ENCODE measurements at places on chromosomes 5 and 9. TPM values are rescaled to one million over a fixed set of nuclear protein-coding genes. Genes with fewer than 3 reads are reported as not detected.

The IFNA17 gene
- not detected for total RNA-seq

GRCh38 chr9:129580211-129580915 lies 40.5 kb downstream of the C9orf50 start:
- DNase-seq: no peak

GRCh38 chr5:132422720-132423437 lies 53.4 kb downstream of the SLC22A5 start:
- DNase-seq: peak; percentile 79

GRCh38 chr5:172007175-172008110 lies 1.0 kb upstream of the FBXW11 start:
- no peak for DNase-seq

GRCh38 chr5:27705661-27706060 lies 667.3 kb upstream of the CDH9 start:
- DNase-seq: no peak

DNA sequence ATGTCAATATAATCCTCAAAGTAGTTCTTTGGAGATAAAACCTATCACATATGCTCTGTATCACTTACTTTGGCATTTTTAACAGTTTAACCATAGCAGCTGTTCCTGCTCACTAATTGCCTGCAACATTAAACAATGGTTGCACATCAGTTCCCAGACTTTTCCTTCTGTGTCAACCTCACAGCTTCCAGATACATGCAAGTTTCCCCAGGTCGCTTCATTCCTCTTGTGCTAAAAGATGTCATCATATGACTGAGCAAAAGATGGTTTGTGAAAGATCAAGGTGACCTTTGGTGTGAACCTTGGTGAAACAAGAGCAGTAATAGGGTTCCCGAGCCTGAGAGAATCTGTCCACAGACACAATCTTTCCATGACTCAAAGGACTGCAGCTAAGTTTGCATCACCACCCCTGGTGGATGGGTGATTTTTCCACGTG lies 500.4 kb upstream of the PAPPA start:
- no peak for DNase-seq

The ST6GALNAC6 gene
- 30.0 TPM for total RNA-seq
